ENCODE measurements at places on chromosomes 3 and 15. TPM values are rescaled to one million over a fixed set of nuclear protein-coding genes. Genes with fewer than 3 reads are reported as not detected.
A peak's percentile ranks its signal among the peaks of the same experiment; 100 is the strongest.

GRCh38 chr15:65863106-65863505 is 6.2 kb upstream of the RAB11A start:
- no peak overlapping the region for H3K4me3 ChIP-seq
- no peak overlapping the region for H3K27ac ChIP-seq
- no peaks in the 10 kb centered on the region for H3K4me1 ChIP-seq
- DNase-seq = no peak
- H3K27me3 ChIP-seq = no peaks in the 10 kb centered on the region
- H3K36me3 ChIP-seq = no peaks in the 10 kb centered on the region

DNA sequence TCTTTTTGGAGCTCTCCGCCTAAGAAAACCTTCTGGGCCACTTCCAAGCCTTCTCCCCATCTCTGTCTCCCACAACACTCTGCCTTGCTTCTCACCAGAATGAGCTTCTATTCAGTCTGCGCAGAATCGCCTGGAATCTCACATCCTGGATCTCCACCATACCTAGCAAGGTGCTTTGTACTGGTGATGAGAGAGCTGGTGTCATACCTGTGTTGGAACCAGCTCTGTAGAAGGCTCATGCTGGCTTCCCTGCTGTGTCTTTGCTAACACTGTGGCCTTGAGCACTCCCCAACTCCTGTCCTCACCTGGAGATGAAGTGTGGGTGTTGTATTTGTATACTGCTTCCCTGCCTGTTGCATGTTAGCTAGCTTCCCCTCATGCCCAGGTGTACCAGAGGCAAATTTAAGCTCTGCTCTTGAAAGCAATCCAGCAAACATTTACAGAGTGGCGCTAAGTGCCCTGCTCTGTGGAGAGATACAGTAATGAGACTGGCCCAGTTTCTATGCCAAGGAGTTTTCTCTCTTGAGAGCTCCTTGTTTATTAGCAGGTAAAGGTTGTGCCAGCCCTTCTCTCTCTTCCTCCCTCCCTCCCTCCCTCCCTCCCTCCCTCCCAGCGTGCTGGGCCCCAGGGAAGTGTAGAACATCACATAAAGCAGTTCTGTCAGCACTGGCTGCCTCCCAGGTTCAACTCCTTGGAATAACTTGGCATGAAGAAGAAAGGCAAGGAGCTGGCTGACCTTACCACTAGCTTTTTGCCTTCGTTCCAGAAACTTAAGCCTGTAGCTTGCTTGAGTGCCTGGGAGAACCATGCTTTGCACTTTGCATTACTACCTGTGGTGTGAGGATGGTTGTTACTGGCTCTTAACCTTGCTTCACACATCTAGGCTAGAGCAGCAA is 54.9 kb downstream of the TRIM71 start:
- H3K4me3 ChIP-seq = no peak overlapping the region
- peak; percentile 78 for DNase-seq
- H3K4me1 ChIP-seq = peaks cover 23% of the 10 kb centered on the region
- H3K36me3 ChIP-seq = no peaks in the 10 kb centered on the region

DNA sequence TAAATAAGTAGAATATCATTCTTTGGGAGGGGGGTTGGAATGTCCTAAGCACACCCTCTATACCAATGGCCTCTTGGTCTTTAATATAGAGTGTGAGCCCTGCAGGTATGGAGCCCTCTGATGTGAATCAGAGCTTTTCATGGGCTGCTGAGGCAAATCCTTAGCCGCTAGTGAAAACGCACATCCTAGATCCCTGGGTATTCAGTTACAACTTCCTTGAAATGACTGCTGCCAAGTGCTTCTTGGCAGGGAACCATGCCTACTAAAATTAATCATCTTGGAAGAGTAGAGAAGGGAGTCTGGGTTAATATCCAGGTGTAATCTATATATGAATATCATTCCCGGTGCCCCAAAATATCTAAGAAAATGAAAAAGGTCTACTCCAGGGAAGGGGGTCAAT is 109.1 kb downstream of the POLQ start:
- no peaks in the 10 kb centered on the region for H3K36me3 ChIP-seq
- no peaks in the 10 kb centered on the region for H3K27me3 ChIP-seq
- no peak overlapping the region for H3K27ac ChIP-seq
- H3K4me1 ChIP-seq = no peaks in the 10 kb centered on the region
- H3K4me3 ChIP-seq = no peak overlapping the region

GRCh38 chr3:172096881-172097420 is 57.6 kb downstream of the FNDC3B start:
- DNase-seq = peak; percentile 58
- peaks cover 33% of the 10 kb centered on the region for H3K4me1 ChIP-seq
- H3K27me3 ChIP-seq = no peaks in the 10 kb centered on the region

- H3K4me1 ChIP-seq = no peaks in the 10 kb centered on the region
- no peak for DNase-seq
- no peak overlapping the region for H3K4me3 ChIP-seq
- no peaks in the 10 kb centered on the region for H3K36me3 ChIP-seq
- H3K27me3 ChIP-seq = no peaks in the 10 kb centered on the region
Measured at GRCh38 chr3:173568623-173569022, 171.1 kb downstream of the NLGN1 start.

DNA sequence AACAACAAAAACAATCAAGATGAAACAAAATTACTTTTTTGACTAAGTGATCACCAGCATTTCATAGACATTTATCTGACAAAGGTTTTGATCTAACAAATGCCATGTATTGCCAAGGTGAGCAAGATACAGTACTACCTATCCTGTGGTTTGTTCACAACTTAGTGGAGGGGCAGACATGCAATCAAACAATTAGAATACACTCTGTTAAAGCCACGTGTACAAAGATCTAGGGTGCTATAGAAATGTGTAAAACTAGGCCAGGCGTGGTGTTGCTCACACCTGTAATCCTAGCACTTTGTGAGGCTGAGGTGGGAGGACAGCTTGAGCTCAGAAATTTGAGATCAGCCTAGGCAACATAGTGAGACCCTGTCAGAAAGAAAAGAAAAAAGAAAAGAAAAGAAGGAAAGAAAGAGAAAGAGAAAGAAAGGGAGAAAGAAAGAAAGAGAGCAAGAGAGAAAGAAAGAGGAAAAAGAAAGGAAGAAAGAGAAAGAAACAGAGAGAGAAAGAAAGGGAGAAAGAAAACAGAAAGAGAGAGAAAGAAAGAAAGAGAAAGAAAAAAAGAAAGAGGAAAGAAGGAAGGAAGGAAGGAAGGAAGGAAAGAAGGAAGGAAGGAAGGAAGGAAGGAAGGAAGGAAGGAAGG is 1.4 kb upstream of the TRIM69 start:
- H3K4me1 ChIP-seq = peaks cover 5% of the 10 kb centered on the region
- H3K27ac ChIP-seq = peak overlapping the region; percentile 67
- H3K4me3 ChIP-seq = no peak overlapping the region
- H3K27me3 ChIP-seq = no peaks in the 10 kb centered on the region
- no peak for DNase-seq
- peaks cover 11% of the 10 kb centered on the region for H3K36me3 ChIP-seq

- no peak overlapping the region for H3K4me3 ChIP-seq
- no peaks in the 10 kb centered on the region for H3K4me1 ChIP-seq
- DNase-seq = no peak
- H3K36me3 ChIP-seq = no peaks in the 10 kb centered on the region
Measured at GRCh38 chr3:162443376-162443775, 946.8 kb downstream of the OTOL1 start.

GRCh38 chr15:63981596-63982320 is 64.5 kb downstream of the DAPK2 start:
- no peak overlapping the region for H3K27ac ChIP-seq
- no peaks in the 10 kb centered on the region for H3K27me3 ChIP-seq
- no peak for DNase-seq
- H3K4me1 ChIP-seq = peaks cover 32% of the 10 kb centered on the region
- no peak overlapping the region for H3K4me3 ChIP-seq

The HGD gene
- 44.8 TPM for total RNA-seq

The METTL6 gene
- 7.0 TPM for total RNA-seq

The CLDN18 gene
- 161 TPM for total RNA-seq

The C3orf22 gene
- not detected for total RNA-seq

All from stomach (tissue), 19 donors.